ENCODE measurements at places on chromosomes 7 and 10.

DNA sequence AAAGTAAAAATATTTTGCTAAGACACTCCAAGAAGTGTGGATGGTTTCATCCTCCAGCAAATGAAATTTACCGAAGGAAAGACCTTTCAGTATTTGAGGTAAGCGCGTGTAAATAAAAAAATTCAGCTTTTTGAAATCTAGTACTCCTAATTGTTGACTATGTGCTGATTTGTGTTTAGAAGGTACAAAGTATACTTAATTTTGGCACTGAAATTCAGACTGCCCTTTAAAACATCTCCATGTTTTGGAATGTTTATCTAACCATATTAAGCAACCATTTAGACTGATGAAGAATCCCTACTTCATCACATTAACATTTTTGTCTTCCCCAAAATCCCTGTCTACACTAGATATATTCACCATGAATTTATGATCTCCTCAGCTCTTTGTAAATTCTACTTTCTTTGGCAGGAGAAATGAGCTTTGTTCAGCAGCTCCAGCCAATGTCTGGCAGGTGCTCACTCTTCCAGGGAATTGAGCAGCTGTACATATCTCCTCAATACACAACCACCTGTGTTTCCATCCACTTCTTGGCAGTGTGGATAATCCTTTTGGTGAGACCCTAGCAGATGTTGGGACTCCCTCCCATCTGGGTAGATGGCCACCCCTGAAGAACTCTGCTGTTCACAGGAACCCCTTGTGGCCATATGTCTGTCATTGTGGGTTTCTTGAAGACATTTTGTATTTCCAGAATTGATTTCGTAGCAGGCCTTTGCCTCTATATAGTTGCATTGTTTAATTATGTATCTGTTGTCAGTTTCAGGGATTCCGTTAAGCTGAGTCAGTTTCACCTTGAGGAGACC lies 129.4 kb upstream of the SAMD8 start:
- no peak for DNase-seq

- no peak for DNase-seq
Observed at GRCh38 chr7:148872188-148872587, 11.9 kb downstream of the EZH2 start.

- no peak for DNase-seq
Observed at GRCh38 chr7:28865601-28866144, 92.5 kb downstream of the TRIL start.

DNA sequence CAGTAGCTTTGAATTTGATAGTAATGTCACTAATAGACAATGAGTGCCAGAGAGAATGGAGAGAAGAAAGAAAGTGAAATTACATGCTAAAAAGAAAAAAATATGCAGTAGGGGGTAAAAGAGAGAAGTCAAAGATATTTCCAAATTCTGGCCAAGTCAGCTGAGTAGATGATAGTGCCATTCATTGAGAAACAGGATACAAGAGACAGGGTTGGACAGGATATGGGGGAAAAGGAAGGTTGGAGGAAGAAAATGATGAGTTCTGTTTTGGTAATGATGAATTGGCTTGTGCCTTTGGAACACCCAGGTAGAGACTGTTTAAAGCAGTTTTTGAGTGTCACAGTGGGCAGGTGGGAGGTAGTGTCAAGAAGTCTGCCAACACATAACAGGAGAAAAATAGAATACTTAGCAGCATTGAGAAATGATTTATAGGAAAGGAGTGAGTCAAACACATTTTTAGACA lies 78.3 kb downstream of the LRRC17 start:
- DNase-seq, result no peak

GRCh38 chr10:110474826-110475225 lies 22.9 kb upstream of the DUSP5 start:
- DNase-seq, result no peak

DNA sequence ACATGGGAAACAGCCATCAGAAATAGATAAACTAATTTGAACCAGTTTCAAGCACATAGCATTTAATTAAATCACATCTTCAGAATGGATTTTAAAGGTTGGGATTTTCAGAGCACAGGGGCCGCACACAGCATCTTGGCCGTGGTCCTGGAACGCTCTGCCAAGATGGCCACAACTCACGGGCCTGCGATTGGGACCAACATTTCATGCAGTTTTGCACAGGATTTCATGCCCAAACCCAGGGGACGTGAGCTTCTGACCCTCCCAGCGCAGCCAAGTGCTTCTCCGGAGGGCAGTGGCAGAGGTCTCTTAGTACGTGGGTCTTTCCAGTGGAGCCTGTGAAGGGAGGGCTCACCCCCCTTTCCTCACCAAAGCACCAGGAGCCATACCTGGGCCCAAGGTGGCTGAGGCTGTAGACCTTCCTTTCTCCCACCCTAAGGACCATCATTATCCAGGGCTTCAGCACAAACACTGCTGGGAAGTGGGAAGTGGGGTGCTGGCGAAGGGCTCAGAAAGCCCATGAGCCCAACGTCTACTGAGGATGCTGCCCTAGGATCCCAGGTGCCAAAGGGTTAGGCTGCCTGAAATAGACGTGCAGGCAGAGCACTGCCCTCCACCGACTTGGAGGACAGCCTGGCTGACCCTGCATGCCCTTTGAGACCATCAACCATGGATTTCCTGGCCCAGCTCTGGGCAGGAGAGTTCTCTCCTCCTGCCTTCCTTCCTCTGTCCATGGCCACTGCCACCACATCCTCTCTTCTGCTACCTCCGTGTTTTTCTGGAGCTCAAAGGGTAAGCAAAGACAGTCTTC lies 611.2 kb upstream of the MGMT start:
- DNase-seq, result no peak

GRCh38 chr7:25429731-25430130 lies 201.4 kb upstream of the NPVF start:
- DNase-seq, result no peak

- DNase-seq, result no peak
Observed at GRCh38 chr7:69553190-69553589, 45.1 kb upstream of the AUTS2 start.

DNA sequence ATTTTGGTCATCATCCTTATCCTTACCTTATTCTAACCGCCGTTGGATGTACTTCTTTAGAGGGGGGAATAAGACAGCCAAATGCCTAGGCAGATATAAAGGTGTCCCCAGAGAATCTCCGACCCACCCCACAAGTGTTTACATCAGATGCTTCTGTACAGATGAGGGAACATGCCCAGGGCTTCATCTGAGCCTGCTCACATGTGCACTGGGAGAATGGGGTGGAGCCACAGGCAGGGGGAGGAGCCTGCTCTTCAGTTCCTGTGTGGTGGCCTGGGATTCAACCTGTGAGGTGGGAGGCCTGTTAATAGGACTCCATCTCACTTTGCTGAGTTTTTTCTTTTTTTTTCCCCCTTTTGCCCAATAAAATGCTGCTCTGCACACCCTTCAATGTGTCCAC lies 27.6 kb upstream of the OPTN start:
- DNase-seq, result no peak

DNA sequence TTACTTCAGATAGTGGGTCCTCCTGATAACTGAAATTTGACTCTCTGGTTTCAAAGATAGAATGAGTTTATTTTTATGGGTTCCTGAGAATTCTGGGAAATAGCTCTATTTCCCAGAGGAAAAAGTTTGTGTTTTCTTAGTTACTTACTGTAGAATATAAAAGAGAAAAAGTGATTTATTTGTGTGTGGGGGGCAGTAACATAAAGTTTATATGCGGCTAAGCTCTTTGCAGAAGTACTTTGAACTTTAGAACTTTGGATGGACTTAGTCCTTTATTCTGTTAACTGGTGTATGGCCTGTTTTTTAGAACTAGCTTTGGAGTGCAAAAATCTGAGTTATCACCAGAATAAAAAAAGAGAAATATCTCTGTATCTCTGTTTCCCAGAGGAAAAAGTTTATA lies 157.1 kb downstream of the BBS9 start:
- no peak for DNase-seq

- no peak for DNase-seq
Observed at GRCh38 chr7:122311734-122312450, 7.3 kb upstream of the FEZF1 start.

DNA sequence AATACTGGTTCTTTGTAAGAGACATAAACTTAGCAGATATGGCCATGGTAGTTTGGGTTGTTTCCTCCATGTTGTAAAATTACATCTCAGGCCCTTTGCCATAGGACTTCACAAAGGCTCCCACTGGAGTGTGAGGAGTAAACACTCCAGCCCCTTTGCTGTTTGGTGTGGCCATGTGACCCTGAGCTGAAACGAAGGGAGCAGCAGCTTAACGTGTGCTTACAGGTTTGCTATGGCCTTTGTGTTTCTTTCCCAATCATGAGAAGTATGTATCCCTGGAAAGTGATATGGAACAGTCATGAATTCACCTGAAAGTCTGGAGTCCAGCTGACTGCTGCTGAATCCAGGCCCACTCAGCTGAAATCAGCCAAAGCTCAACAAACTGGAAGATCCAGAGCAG lies 23.8 kb upstream of the SFTPA1 start:
- no peak for DNase-seq

DNA sequence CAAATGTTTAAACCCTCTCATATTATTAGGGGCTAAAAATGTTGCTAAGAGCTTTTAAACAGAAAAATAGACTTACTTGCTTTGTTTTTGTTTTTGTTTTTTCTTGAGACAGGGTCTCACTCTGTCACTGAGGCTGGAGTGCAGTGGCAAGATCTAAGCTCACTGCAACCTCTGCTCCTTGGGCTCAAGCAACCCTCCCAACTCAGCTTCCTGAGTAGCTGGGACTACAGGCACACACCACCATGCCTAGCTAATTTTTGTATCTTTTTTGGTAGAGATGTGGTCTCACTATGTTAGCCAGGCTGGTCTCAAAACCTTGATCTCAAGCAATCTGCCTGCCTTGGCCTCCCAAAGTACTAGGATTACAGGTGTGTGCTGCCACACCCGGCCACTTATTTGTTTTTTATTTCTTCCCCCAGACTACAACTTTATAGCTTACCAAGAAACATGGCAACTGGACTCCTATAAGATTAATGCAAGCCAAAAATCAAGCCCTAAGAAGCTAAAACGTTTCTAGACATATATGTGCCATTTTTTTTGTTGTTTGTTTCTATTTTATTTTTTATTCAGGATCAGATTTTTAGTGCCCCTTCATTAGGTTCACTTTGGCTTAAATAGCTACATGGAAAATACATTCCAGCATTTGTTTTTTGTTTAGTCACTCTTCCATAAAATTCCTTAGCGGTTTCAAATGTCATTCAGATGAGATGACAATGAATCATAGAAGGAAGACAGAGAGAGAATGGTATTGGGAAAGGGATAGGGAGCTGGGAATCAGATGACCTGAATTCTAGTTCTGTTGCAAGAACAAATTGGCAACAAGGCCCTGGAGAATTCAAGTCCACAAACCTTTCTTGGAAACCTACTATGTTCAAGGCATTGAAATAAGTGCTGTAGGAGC lies 163.4 kb upstream of the MKLN1 start:
- peak; percentile 58 for DNase-seq

GRCh38 chr7:70237256-70237655 lies 639.0 kb downstream of the AUTS2 start:
- DNase-seq, result no peak

DNA sequence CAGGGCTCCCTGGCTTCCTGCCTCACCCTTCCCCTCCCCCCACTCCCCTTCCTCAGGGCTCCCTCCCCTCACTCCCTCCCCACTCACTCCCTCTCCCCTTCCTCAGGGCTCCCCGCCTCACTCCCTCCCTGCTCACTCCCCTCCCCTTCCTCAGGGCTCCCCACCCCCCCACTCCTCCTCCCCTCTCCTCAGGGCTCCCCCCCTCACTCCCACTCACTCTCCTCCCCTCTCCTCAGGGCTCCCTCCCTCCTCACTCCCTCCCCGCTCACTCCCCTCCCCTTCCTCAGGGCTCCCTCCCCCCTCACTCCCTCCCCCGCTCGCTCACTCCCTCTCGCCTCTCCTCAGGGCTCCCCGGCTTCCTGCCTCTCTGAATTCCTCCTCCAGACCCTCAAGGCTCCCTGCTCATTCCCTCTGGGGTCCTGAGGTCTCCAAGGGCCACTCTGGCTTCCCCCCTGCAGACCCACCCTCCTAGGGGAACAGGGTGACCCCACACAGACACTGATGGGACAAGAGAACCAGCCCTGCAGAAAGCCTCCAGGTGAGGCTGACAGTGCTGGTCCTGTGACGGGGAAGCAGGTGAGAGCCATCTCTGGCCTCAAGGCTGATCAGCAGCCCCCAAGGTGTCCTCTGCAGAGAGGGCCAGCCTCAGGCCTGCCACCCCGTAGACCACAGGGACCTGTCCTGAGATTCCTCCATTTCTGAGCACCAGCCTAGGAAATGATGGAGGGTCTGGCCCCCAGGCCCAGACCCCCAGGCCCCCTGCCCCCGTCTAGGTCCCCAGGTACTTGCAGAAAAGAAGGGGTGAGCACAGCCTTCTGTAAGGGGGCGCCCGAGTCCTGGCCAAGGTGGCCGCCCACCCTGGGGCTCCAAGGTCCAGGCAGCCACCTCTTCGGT lies 47.2 kb downstream of the PWWP2B start:
- DNase-seq, result no peak

DNA sequence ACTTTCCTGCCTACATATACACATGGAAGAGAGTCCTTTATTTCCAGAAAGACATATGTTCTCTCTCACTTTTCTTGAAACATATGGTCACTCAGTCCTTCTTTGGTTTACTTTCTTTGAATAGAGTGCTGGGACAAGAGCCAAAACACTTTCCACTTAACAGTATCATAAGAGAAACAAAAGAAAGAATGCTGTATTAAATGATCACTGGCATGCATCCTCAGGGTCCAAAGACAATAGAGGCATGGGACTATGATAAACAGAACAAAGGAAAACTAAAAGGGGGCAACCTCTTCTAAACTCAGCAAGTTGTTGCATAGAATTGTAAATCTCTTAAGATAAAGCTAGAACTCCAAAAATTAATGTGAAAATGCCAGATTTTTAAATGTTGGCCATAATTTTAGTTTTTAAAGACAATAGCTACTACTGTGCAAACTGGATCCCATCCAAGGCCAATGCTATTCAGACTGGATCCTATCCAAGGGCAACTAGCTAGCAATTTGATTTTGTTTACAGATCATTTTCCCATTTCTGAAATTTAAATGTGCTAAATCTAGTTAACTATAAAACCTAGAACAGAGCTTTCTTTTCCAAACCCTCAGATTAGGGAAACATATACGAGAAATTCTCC lies 687.5 kb downstream of the SORCS3 start:
- DNase-seq, result no peak

- DNase-seq, result no peak
Observed at GRCh38 chr10:58262766-58263165, 4.9 kb downstream of the IPMK start.

Data from amniotic stem cell (primary cell).